Temporal lobe (tissue), 4 donors: ENCODE measurements at places on chromosomes 7 and 10. TPM values are rescaled to one million over a fixed set of nuclear protein-coding genes. Genes with fewer than 3 reads are reported as not detected.

LRRC61 gene
- total RNA-seq: 14.0 TPM

C10orf62 gene
- total RNA-seq: not detected

KCNMA1 gene
- total RNA-seq: 49.2 TPM

AKR1C4 gene
- not detected for total RNA-seq

NKX1-2 gene
- total RNA-seq: 0.25 TPM

SLC25A13 gene
- 9.6 TPM for total RNA-seq

GIMAP1 gene
- 0.49 TPM for total RNA-seq

ADCY1 gene
- total RNA-seq: 193 TPM

C7orf33 gene
- total RNA-seq: not detected

VSIR gene
- 5.4 TPM for total RNA-seq

SEMA4G gene
- 14.8 TPM for total RNA-seq

GIMAP7 gene
- total RNA-seq: 1.5 TPM

SPDYE2B gene
- total RNA-seq: not detected

TRPV5 gene
- not detected for total RNA-seq

MMP21 gene
- 0.25 TPM for total RNA-seq

ACBD7 gene
- total RNA-seq: 11.8 TPM

PNLIPRP1 gene
- not detected for total RNA-seq

FKBP14 gene
- total RNA-seq: 7.4 TPM

GPR85 gene
- total RNA-seq: 131 TPM
